ENCODE measurements at places on chromosomes 2 and 18. TPM values are rescaled to one million over a fixed set of nuclear protein-coding genes. Genes with fewer than 3 reads are reported as not detected.

Gene EFEMP1
- 14.0 TPM for total RNA-seq

- H3K27me3 ChIP-seq, result no peaks in the 10 kb centered on the region
- no peak for DNase-seq
- H3K4me1 ChIP-seq, result no peaks in the 10 kb centered on the region
- H3K4me3 ChIP-seq, result no peak overlapping the region
Observed at GRCh38 chr18:23270986-23271680, 135.8 kb downstream of the CABLES1 start.

GRCh38 chr2:85988175-85988913 is 99.6 kb upstream of the ST3GAL5 start:
- H3K4me3 ChIP-seq, result no peak overlapping the region
- DNase-seq, result no peak
- H3K27me3 ChIP-seq, result no peaks in the 10 kb centered on the region
- no peaks in the 10 kb centered on the region for H3K36me3 ChIP-seq
- no peaks in the 10 kb centered on the region for H3K4me1 ChIP-seq
- no peak overlapping the region for H3K27ac ChIP-seq

Gene PLEKHH2
- 5.0 TPM for total RNA-seq

Gene UGT1A10
- total RNA-seq, result not detected

DNA sequence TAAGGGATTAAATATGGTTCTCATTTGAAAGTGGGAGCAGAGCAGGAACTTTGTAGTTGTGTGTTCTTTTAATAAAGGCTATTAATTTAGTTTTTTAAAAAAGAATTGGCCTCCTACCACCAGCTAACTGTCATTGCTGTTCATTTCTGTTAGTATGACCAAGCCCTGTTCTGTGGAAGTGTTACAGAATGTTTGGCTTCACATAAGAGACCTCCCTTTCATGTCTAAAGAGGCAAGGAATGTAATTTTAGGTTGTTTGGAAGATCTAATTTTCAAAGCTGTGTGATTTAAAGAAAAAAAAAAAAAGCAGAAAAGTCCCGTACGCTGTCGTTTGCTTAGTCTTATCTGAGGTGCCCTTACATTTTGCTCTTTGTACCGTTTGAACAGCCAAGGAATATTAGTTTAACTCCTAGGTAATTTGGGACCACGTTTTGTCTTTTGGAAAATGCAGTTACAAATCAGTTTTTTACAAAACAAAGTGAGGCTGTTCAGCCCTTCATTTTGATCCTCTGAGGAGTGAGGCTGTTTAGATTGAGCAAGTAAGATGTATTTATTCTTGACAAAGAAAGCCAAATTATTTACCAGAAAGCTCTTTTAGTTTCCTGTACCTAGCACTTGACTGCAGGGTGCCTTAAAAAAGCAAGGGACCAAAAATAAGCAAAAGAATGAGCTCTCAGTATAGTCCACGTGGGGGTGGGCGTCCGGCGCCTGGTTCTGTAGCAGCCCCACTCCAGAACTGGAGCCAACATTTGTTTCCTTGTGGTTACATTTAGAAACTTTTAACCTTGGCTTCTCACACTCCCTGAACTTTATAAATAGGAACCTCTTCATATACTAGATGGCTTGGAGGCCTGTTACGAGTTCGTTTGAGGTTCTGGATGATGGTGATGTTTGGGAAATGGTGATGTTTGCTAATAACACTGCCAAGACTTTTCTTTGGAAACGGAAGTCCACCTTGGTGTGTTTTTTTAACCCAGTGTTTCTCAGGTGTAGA is 136.2 kb downstream of the FMNL2 start:
- no peaks in the 10 kb centered on the region for H3K27me3 ChIP-seq
- H3K4me3 ChIP-seq, result no peak overlapping the region
- peaks cover 26% of the 10 kb centered on the region for H3K4me1 ChIP-seq
- no peak overlapping the region for H3K27ac ChIP-seq
- H3K36me3 ChIP-seq, result no peaks in the 10 kb centered on the region
- DNase-seq, result no peak

- H3K4me3 ChIP-seq, result no peak overlapping the region
- H3K27ac ChIP-seq, result no peak overlapping the region
- DNase-seq, result no peak
- no peaks in the 10 kb centered on the region for H3K27me3 ChIP-seq
- H3K4me1 ChIP-seq, result no peaks in the 10 kb centered on the region
Observed at GRCh38 chr2:8575834-8576423, 105.9 kb upstream of the ID2 start.

GRCh38 chr2:80086831-80087230 is 217.7 kb downstream of the LRRTM1 start:
- DNase-seq, result no peak
- H3K4me1 ChIP-seq, result no peaks in the 10 kb centered on the region
- no peaks in the 10 kb centered on the region for H3K36me3 ChIP-seq
- no peak overlapping the region for H3K4me3 ChIP-seq
- H3K27me3 ChIP-seq, result no peaks in the 10 kb centered on the region
- H3K27ac ChIP-seq, result no peak overlapping the region

- H3K27ac ChIP-seq, result no peak overlapping the region
- no peak for DNase-seq
- no peaks in the 10 kb centered on the region for H3K27me3 ChIP-seq
- H3K4me3 ChIP-seq, result no peak overlapping the region
Observed at GRCh38 chr2:56108806-56109205, 75.0 kb upstream of the CCDC85A start.

DNA sequence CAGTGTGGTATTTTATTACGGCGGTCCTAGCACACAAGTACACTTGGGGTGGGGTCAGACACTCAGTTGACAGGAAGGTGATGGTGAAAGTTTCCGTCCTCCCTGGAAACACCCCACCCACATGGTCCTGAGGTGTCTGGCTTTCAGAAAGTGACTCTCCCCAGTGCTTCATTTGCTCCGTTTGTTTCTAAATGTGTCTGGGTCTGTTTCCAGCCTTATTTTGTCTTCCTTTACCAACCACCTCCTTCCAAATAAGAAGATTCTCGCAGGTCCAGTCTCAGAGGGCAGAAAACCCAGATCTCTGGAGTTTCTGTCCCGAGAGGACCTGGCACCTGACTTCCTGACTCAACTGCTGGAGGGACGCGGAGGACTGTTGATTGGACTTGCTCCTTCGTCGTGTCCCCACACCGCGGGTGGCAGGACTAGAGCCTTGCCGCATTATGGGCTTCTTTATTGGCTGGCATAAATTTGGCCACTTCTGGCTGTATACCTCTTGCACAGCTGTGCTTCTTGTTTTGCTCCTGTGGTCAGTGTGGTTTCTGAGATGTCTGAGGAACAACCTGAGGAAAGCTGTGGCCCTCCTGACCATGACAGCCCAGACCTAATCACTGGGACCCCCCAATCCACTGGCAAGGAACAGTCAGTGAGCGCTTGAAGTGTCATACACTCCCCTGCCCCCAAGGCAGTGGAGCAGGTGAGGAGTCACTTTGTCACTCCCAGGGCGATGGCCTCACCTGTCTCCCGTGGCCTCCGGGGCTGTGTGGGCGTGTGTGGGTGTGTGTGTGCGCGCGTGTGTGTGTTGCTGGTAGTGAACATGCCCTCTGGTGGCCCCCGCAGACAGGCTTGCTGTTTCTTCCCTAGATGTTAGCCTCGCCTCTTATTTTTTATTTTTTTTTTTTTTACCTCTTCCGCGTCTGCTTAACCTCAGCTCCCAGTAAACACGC is 45.6 kb downstream of the MEX3C start:
- H3K27ac ChIP-seq, result no peak overlapping the region
- H3K36me3 ChIP-seq, result no peaks in the 10 kb centered on the region
- no peak for DNase-seq
- no peaks in the 10 kb centered on the region for H3K27me3 ChIP-seq

Gene GLI2
- 46.9 TPM for total RNA-seq

- DNase-seq, result no peak
- H3K27ac ChIP-seq, result no peak overlapping the region
- H3K4me1 ChIP-seq, result no peaks in the 10 kb centered on the region
- H3K36me3 ChIP-seq, result no peaks in the 10 kb centered on the region
- no peaks in the 10 kb centered on the region for H3K27me3 ChIP-seq
- no peak overlapping the region for H3K4me3 ChIP-seq
Observed at GRCh38 chr18:13545514-13545913, 180.8 kb downstream of the FAM210A start.

DNA sequence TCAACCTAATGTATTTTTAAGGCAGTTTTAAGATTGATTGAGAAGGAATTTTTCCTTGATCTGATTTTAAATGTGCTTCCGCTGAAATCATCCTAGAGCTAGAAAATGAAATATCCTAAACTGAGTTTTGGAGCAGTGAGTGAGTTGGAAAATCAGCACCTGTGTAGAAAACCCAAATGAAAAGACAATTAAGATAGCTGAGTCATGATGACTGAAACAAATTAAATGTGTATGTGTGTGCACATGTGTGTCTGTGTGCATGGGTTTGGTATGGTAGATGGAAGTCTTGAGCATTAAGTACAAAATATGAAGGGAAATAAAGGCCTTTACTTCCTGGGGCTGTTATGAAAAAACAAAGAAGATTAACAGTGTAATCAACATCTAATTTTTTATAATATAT is 394.6 kb upstream of the MAP2 start:
- no peaks in the 10 kb centered on the region for H3K4me1 ChIP-seq
- no peaks in the 10 kb centered on the region for H3K36me3 ChIP-seq
- no peak overlapping the region for H3K27ac ChIP-seq
- no peaks in the 10 kb centered on the region for H3K27me3 ChIP-seq

DNA sequence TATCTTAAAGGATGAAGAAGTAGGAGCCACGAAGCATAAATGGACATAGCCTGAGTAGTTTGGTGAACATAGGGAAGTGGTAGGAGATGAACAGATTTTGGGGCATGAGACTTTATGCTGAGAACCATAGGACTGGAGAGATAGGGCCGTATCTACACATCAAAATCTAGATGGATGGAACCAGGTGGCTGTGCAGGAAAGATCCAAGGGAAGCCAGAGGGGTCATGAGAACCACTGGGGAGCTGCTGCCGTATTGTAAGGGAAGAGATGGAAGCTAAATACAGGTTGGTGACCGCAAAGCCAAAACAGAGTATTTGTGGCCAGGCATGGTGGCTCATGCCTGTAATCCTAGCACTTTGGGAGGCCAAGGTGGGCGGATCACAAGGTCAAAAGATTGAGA is 124.3 kb downstream of the TRIB2 start:
- no peak overlapping the region for H3K27ac ChIP-seq
- H3K4me1 ChIP-seq, result no peaks in the 10 kb centered on the region
- no peaks in the 10 kb centered on the region for H3K36me3 ChIP-seq
- no peak overlapping the region for H3K4me3 ChIP-seq
- DNase-seq, result no peak
- no peaks in the 10 kb centered on the region for H3K27me3 ChIP-seq

DNA sequence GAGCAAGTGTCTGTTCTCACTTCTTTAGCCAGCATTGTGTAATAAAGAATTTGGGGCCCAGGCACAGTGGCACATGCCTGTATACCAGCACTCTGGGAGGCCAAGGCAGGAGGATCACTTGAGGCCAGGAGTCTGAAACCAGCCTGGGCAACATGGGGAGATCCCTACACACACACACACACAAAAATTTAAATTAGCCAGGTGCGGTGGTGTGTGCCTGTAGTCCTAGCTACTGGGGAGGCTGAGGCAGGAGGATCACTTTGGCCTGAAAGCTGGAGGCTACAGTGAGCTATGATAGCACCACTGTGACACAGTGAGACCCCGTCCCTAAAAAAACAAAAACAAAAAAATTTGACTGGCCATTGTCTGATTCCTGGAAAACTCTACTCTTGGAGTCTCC is 8.3 kb downstream of the REV1 start:
- H3K4me3 ChIP-seq, result no peak overlapping the region
- peaks cover 3% of the 10 kb centered on the region for H3K4me1 ChIP-seq
- no peak for DNase-seq
- no peak overlapping the region for H3K27ac ChIP-seq
- H3K36me3 ChIP-seq, result no peaks in the 10 kb centered on the region
- H3K27me3 ChIP-seq, result no peaks in the 10 kb centered on the region

Gene RPE
- 77.8 TPM for total RNA-seq

DNA sequence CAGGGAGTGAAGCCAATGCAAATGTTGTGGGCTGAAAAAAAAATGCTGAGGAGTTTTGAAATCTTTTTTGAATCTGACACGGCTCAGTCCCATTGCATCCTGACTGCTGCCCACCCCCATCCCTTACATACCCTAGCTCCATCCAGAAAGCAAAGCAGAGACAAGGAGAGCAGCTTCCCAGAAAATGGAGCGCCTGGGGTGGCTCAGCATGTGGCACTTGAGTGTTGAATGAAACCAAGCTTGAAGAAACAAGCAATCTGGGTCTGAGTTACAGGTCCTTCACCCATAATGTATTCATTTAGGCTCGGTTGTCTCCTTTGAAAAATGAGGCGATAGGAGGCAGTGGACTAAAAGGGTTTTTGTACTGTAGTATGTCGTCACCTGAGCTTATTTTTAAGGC is 244.2 kb upstream of the ACVR2A start:
- no peaks in the 10 kb centered on the region for H3K4me1 ChIP-seq
- no peak overlapping the region for H3K4me3 ChIP-seq
- H3K27me3 ChIP-seq, result no peaks in the 10 kb centered on the region
- H3K27ac ChIP-seq, result no peak overlapping the region

Gene ATP6V1B1
- not detected for total RNA-seq

GRCh38 chr2:203191961-203192360 is 46.9 kb upstream of the CYP20A1 start:
- H3K27ac ChIP-seq, result no peak overlapping the region
- H3K27me3 ChIP-seq, result no peaks in the 10 kb centered on the region
- no peaks in the 10 kb centered on the region for H3K36me3 ChIP-seq
- H3K4me3 ChIP-seq, result no peak overlapping the region

Gene AGAP1
- 40.5 TPM for total RNA-seq

DNA sequence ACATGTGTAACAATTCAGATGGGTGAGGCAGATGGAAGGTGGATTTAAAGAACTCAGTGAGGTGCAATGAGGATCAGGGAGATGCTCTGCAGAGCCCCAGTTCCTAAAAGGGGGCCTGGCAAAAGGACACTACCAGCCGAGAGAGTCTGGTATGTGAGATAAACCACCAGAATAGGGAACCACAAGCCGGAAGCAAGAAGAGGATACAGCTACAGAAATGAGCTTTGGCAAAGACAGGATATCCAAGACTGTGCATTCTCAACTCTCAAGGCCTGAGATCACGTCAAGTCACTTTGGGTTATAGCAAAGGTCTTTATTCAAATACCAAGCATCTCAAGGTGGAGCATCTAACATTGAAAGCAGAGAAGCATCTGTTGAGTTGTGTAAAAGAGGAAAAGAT is 293.5 kb downstream of the ARHGAP15 start:
- H3K27me3 ChIP-seq, result no peaks in the 10 kb centered on the region
- no peak overlapping the region for H3K4me3 ChIP-seq
- H3K4me1 ChIP-seq, result no peaks in the 10 kb centered on the region
- no peak for DNase-seq
